ENCODE measurements at places on chromosomes 16 and 17. TPM values are rescaled to one million over a fixed set of nuclear protein-coding genes. Genes with fewer than 3 reads are reported as not detected.

Gene TMEM88
- total RNA-seq = 9.9 TPM

DNA sequence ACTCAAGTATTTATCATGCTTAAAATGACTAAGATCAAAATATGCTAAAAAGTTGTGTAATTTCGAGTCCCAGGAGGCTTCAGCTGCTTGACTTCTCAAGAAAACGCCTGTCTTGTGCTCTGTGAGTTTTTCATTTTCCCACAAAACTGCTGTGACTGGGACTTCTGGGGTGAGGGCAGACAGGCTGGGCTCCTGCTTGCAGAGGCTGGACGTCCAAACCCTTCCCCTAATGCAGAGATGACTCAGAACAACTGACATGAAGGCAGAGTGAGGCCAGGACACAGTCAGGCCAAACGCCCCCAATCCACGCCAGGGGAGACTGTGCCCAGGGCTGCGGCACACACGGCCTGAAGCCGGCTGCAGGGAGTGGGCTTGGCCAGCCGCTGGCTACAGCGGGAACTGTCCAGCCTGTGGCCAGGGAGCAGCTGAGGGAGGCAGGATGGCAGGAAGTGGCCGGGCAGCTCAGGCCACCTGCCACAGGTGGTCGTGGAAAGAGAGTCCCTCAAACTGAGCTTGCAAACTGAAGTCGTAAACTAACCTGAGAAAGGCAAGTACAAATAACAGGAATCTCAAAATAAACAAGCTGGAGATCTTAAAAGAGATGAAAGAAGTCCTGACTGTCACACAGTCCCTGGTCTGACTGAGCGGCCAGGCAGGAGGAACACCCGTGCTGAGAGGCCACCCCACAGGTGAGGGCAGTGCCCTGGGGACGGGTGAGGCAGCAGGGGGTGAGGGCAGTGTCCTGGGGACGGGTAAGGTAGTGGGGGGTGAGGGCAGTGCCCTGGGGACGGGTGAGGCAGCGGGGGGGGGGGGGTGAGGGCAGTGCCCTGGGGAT, 21.3 kb upstream of the HEXD start:
- no peak for DNase-seq

Gene ABI3
- total RNA-seq = 15.2 TPM

- DNase-seq = no peak
Observed at GRCh38 chr17:6059406-6059805, 10.8 kb upstream of the WSCD1 start.

Gene TP53TG3
- total RNA-seq = not detected

DNA sequence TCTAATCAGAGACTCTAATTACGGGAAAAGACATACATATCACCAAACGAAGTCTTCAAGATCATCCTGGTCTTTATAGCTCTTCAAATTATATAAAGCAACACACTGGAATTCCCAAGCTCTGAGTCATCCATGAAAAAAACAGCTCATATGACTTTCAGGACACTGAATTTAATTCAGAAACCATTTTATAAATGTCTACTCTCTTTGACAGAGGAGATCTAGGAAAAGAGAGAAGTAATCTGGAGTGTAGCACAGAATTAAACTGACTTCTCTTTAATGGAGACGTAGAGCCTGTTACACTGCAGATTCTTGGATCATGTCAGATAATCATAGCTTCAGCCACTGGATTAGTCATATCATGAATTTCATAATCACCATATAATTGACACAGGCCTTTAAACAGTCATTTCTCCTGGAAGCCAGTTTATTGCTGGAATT, 86.8 kb upstream of the WSB1 start:
- no peak for DNase-seq

DNA sequence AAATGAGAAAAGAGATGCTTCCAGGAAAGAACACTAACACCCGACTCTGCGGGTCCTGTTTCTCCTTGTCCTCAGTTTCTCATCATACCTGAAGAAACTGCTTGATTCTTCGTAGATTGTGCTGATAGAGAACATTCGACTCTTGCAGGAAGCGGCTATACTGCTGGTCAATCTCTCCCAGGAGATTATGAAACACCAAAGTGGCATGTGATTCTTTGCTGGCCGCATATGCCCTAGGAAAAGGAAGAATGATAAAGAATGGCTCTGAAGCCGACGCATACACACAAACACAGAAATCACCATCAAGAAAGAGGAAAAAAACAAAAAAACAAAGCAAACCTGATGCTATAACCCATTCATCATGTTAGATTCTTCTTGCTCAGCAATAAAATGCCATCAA, 41.8 kb downstream of the STAT3 start:
- DNase-seq = no peak

Gene TMEM235
- total RNA-seq = not detected

- DNase-seq = peak; percentile 68
Observed at GRCh38 chr16:53131363-53132071, 76.7 kb downstream of the CHD9 start.

DNA sequence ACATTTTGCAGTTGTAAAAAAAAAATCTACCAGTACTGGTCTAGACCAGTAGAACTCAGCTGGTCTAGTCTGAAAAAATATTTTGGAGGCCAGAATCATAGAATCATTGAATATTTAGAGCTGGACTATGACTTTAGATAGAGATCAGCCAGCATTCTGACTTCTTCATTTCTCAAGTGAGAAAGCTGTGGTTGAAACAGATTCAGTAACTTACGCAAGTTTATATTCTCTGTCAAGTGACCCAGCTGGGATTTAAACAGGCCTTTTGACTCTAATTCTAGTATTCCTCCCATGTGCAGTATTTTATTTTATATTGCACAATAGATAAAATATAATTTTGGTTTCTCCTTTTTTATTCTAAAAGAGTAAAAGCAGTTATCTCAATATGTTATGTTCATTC, 4.9 kb downstream of the TNRC6A start:
- DNase-seq = no peak

- no peak for DNase-seq
Observed at GRCh38 chr17:75691371-75691791, 24.2 kb downstream of the SAP30BP start.

- DNase-seq = peak; percentile 51
Observed at GRCh38 chr17:75776386-75777295, 8.0 kb upstream of the UNK start.

Gene STARD3
- total RNA-seq = 64.4 TPM

- peak; percentile 70 for DNase-seq
Observed at GRCh38 chr17:2122641-2123302, 67.9 kb downstream of the HIC1 start.

- no peak for DNase-seq
Observed at GRCh38 chr17:27324771-27325339, 30.9 kb downstream of the WSB1 start.

Gene TPSD1
- total RNA-seq = 5.0 TPM

Gene KRTAP4-3
- not detected for total RNA-seq

- no peak for DNase-seq
Observed at GRCh38 chr17:66965801-66966262, 1.3 kb downstream of the CACNG4 start.

- peak; percentile 83 for DNase-seq
Observed at GRCh38 chr16:83926726-83927397, 26.2 kb upstream of the OSGIN1 start.

DNA sequence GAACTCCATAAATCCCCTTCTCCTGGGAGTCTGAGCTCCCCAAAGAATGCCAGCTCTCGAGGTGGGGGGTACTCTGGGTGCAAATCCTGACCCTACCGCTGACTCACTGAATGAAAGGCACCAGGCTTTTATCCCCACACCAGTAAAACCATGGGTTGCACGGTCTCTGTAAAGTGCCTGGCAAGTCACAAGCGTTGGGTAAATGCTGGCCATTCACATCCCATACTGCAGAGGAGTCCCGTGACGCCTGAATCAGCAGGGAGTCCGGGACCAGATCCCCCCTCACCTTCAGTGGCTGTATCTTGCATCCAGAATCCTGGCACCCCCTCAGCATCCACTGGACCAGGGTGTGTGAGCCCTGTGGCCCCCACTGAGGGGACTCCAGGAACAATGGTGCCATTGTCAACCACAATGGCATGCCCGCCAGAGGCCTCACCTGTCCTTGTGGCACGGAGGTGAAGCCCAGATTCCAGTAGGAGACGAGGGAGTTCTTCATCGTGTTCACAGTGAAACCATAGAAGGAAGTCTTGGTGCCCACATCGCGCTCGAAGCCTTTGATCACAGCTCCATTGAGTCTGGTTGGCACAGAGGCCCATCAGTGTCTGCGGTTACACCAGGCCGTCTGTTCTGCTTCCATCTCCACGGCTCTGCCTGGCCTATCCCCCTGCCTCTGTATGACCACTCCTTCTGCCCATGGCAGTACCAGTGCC, 13.3 kb downstream of the ST6GALNAC2 start:
- DNase-seq = no peak

DNA sequence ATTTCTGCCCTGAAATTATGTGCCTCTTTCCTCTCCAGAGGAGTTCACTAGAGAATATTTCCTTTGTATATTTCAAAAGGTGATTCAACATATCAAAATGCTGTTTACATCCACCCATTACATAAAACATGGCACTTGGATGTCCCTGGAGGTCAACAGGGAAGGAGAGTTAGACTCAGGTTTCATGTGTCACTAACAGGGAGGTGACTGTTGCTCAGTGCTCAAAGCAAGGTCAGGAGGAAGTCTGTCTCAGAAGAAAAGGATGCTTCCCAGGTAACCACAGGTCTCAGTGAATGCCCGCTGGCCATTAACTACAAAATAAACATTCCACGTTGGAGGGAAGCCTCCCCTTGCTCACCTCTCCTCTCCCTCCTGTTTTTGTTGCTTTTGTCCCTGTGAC, 198.6 kb downstream of the AXIN2 start:
- DNase-seq = no peak

DNA sequence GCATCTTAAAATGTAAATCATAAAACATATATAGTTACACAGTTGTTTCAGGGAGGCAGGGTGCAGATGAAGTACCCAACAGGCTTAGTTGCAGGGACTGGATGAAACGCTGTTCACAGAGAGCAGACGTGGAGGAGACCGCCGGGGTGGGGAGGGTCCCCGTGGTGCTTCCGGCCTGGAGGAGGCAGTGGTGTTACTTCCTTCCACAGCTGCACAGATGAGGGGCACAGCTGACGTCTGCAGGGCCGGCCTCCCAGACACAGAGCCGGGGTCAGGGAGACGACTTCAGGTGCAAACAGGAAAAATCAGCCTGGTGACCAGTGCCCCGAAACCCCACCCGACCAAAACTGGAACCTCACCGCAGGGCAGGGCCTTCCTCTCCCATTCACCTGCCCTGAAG, 17.1 kb downstream of the SPIRE2 start:
- no peak for DNase-seq

DNA sequence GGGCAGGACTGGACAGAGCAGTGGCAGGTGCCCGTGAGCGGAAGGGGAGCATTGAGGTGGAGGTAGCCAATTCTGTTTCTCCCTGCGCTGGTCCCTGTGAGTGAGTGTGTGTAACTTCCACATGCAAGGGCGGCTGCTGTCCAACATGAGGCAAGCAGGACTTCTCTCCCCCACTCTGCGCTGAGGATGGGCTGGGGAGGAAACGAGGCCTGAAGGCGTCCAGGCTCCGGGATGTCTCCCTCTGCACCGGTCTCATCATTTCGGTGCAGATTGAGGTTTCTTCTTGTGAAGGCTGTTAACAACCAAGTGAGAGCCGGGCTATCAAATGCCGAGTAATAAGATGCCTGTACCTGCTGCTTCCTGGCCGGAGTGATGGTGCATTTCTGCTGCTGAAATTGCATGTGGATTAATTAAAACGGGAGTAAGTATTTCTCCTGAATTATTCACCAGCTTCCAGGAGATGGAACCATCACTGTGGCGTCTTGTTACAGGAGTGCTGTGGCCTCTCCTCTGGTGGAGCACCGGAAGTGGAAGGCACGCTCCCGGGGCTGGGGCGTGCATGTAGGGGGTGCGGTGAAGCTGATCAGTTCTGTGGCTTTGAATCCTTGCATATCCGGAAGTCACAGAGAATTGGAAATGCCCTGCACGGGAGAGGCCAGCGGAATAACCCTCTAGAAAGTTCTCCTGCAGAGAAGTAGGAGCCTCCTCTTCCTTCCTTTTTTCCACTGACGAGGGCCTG, 41.7 kb upstream of the MGAT5B start:
- no peak for DNase-seq

- DNase-seq = no peak
Observed at GRCh38 chr16:89466920-89467319, 23.4 kb downstream of the ANKRD11 start.

DNA sequence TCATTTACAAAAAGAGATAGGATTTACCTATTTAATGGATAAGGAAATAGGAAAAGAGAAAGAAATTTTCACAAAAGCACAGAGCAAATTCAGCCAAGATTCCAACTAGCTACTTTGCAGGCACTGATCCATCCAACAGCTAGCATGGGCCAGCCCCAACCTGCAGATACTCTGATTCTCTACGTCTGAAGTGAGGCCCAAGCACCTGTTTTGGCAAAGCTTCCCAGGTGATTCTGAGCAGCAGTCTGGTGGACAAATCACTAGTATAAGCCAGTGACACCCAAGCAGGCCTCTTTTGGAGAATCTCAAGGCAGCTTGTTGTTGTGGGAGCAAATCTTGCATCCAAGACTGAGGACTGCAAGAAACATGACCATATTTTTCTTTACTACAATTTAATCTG, 20.9 kb upstream of the CALB2 start:
- DNase-seq = no peak

GRCh38 chr17:75536366-75536765, 10.9 kb downstream of the LLGL2 start:
- DNase-seq = no peak

Gene CSNK1D
- total RNA-seq = 170 TPM

DNA sequence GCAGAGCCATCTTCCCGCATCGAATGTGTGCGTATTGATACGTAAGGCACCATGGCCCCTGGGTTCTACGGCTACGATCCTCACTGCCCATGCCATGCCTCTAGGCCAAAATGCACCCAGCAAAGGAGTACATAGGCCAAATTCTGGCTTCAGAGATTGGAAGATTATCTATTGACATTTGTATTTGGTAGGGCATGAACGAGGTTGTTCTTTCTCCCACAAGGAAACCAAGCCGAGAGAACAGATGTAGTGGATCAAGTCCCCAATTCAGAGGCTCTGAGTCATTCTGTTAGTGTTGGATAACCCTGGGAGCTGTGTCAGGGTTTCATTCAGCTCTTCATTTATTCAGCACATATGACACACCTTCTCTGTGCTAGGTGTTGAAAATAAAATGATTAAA, 36.5 kb downstream of the HOXB1 start:
- DNase-seq = no peak

- DNase-seq = no peak
Observed at GRCh38 chr17:7651665-7652387, 1.1 kb downstream of the ATP1B2 start.

Gene DOC2B
- 23.5 TPM for total RNA-seq

Gene ITGA3
- 211 TPM for total RNA-seq

DNA sequence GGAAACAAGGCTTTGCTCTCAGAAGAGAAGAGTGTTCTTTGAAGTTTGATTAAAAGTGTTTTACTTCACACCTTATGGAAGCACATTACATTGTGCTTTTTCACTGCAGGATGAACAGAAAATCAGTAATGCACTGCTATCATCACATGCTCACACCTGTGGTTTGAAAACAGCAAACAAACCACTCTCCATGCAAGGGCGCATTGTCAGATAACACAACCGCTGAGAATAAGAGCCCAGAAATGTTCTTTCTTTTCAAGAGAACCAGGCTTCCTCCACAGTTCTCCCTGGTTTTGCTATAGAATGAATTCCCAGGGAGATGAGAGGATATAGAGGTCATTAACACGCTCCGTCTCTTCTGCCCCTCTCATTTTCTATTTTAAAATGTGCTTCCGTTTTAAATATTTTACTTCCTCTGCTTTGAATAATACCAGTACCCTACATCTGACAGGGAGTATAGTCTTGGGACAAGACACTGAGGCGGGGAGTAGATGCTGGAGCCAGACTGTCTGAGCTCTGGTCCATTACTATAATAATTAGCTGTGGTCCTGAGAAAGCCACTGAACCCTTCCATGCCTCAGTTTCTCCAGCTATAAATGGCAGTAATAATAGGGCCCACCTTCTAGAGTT, 71.6 kb downstream of the CDK5R1 start:
- no peak for DNase-seq

Data from ureter (tissue), 1 donor.